ENCODE measurements at places on chromosomes 16 and 17.

DNA sequence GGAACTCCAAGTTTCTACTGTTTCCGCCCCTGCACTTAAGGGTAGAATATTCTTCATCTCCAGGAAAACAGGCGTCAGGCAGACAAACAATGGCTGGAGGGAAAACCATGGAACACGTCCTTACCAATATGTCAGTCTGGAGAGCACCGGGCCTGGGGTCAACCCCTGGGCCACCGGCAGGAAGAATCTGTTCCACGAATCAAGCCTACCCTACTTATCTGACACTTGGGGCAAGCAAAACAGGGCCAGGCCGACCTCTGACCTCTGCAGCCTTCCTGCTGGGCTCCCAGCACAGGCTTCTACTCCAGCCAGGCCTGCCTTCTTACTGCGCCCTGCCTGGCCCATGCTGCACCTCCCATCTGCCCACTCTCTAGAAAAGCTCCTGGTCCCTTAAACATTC is 10.1 kb downstream of the VAC14 start:
- no peak for DNase-seq

DNA sequence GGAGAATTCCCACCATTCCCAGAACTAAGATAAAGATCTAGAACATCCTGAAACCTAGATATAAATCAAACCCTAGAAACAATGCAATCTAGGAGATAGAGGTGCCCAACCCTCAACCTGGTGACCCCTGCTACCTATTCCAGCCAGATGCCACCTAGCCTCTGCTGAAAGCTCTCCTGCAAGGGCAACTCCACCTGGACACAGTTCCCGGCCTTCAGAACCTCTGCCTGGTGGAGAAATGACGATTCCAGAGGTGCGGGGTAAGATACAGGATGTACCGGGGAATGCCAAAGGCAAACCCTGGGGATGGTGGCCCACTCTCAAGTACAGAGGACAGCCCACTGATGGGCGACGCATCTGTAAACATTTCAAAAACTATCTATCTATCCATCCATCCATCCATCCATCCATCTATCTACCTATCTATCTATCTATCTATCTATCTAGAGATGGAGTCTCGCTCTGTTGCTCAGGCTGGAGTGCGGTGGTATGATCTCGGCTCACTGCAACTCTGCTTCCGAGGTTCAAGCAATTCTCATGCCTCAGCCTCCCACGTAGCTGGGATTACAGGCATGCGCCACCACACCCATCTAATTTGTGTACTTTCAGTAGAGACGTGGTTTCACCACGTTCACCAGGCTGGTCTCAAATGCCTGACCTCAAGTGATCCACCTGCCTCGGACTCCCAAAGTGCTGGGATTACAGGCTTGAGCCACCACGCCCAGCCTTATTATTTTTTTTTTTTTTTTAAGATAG is 19.0 kb downstream of the MEAK7 start:
- DNase-seq, result no peak

GRCh38 chr17:78722246-78722761 is 59.8 kb downstream of the CYTH1 start:
- DNase-seq, result no peak

DNA sequence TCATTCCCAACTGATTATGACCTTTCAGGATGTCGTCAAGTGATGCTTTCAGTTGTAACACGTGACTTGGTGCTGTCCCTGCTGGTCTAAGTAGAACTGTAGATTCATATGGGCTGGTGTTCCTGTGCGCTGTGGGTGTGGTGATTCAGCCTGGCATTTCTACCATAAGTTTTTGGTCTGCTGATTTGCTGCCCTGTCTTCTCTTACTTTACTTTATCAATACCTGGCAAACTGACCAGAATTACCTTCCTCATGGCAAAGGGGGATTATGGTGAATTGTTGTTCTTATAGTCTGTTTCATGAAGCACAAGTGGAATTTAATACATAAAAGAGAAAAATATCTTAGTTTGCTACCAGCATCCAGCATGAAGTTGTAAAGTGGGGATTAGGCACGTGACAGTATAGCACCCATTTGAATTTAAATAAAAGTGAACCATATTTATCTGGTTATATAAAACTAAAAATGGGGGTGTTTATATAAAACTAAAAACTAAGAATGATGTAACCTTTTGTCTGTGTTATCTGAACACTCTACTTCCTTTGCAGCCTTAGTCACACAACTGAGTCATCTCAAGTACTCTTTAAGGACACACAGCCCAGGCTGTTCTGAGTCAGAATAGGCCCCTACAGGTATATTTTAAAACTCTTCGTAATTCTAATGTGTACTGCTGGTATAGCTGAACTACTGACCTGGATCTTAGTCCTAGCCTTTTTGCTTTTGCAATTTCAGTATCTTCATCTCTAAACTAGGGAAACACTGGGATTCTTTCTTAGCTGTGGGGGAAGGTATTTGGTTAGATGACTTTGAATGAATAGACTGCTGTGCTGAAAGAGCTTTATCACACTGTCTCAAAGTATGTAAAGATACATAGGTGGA is 28.3 kb downstream of the TTC19 start:
- DNase-seq, result peak; percentile 93
